ENCODE measurements at places on chromosomes 7 and 10.

GRCh38 chr7:92944633-92945032 is 108.3 kb upstream of the CDK6 start:
- H3K36me3 ChIP-seq: peaks cover 8% of the 10 kb centered on the region
- H3K4me3 ChIP-seq: no peak overlapping the region
- no peak overlapping the region for H3K27ac ChIP-seq
- H3K4me1 ChIP-seq: peaks cover 13% of the 10 kb centered on the region
- DNase-seq: no peak
- peaks cover 7% of the 10 kb centered on the region for H3K27me3 ChIP-seq

DNA sequence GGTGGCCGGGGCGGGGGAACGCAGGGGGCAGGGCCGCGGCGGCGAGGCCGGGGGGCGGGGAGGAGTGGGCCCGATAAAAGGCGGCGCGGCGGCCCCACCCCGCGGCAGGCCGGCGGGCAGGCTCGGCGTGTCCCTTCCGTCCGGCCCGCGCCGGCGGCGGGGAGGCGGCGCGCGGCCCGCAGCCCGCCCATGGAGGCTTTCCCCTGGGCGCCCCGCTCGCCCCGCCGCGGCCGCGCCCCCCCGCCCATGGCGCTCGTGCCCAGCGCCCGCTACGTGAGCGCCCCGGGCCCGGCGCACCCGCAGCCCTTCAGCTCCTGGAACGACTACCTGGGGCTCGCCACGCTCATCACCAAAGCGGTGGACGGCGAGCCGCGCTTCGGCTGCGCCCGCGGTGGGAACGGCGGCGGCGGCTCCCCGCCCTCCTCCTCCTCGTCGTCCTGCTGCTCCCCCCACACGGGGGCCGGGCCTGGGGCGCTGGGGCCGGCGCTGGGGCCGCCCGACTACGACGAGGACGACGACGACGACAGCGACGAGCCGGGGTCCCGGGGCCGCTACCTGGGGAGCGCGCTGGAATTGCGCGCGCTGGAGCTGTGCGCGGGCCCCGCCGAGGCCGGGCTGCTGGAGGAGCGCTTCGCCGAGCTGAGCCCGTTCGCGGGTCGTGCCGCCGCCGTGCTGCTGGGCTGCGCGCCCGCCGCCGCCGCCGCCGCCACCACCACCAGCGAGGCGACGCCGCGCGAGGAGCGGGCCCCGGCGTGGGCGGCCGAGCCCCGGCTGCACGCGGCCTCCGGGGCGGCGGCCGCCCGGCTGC is at the start of gene NANOS1:
TSS of gene NANOS1 (plus strand) at position 102 of the 808 bp plus-strand sequence. CDS start at position 190, 88 bp downstream.
- H3K4me3 ChIP-seq: peak within 1 kb of the TSS; percentile 48
- DNase-seq: peak; percentile 45
- no peak within 1 kb of the TSS for H3K27ac ChIP-seq
- no peaks in the 10 kb centered on the region for H3K27me3 ChIP-seq
- peaks cover 16% of the 10 kb centered on the region for H3K4me1 ChIP-seq

- no peak overlapping the region for H3K4me3 ChIP-seq
- H3K36me3 ChIP-seq: no peaks in the 10 kb centered on the region
- DNase-seq: no peak
- H3K27me3 ChIP-seq: no peaks in the 10 kb centered on the region
- H3K27ac ChIP-seq: no peak overlapping the region
Observed at GRCh38 chr7:22238354-22239311, 118.3 kb downstream of the RAPGEF5 start.

DNA sequence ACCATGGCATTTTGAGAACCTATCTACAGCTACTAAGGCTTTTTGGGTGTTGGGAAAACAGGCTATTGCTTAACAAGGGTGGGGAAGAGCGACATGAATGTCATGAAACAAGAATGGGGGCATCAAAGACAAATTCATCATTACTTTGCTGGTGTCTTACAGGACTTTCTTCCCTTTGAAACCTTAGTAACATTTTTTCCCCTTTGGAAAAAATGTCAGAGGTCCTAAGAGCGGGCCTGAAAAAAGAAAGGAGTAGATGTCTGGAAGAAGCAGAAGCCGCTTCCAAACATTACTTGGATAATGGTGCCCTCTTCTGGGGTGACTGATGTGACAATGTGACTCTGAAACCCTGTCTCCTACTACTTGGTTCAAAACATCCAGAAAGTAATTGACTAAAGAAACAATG is 3.8 kb upstream of the DDX50 start:
- no peak overlapping the region for H3K27ac ChIP-seq
- peaks cover 7% of the 10 kb centered on the region for H3K36me3 ChIP-seq
- H3K27me3 ChIP-seq: peaks cover 4% of the 10 kb centered on the region
- peaks cover 18% of the 10 kb centered on the region for H3K4me1 ChIP-seq
- H3K4me3 ChIP-seq: no peak overlapping the region

GRCh38 chr10:69348816-69349541 is 67.7 kb downstream of the TACR2 start:
- peaks cover 81% of the 10 kb centered on the region for H3K4me1 ChIP-seq
- H3K4me3 ChIP-seq: no peak overlapping the region
- H3K36me3 ChIP-seq: peaks cover 75% of the 10 kb centered on the region
- peak overlapping the region; percentile 56 for H3K27ac ChIP-seq

DNA sequence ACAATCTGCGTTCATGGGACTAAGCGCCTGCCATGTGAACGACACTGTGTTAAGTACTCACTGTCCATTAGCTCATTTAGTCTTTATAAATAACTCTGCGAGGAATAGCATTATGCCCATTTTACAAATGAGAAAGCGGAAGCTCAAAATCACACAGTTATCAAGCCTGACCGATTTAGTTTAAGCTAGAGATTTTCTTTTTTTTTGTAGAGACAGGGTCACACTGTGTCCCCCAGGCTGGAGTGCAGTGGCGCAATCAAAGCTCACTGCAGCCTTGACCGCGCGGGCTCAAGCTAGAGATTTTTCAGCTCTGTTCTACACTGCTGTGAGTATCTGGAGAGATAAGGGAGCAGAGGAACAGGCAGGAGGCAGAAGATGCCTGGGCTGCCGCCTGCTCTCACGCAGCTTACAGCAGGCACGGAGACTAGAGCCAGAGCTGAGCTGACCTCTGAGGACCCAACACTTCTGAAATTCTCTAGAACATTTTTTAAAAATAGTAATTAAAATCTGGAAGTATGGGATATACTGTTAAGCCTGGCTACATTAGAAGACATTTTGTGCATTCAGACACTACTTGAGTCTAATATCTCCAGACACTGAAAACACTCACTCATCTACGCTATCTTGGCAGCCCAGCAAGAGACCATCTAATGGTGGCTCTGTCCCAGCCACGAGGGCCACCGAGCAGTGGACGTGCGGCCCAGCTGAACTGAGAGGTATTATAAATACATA is 38.7 kb downstream of the GNA12 start:
- H3K4me3 ChIP-seq: no peak overlapping the region
- H3K27ac ChIP-seq: no peak overlapping the region
- no peak for DNase-seq
- peaks cover 40% of the 10 kb centered on the region for H3K4me1 ChIP-seq

- no peak for DNase-seq
- H3K4me1 ChIP-seq: no peaks in the 10 kb centered on the region
- H3K4me3 ChIP-seq: no peak overlapping the region
- no peaks in the 10 kb centered on the region for H3K36me3 ChIP-seq
- no peak overlapping the region for H3K27ac ChIP-seq
- peaks cover 10% of the 10 kb centered on the region for H3K27me3 ChIP-seq
Observed at GRCh38 chr10:64010711-64011110, 489.5 kb downstream of the REEP3 start.

DNA sequence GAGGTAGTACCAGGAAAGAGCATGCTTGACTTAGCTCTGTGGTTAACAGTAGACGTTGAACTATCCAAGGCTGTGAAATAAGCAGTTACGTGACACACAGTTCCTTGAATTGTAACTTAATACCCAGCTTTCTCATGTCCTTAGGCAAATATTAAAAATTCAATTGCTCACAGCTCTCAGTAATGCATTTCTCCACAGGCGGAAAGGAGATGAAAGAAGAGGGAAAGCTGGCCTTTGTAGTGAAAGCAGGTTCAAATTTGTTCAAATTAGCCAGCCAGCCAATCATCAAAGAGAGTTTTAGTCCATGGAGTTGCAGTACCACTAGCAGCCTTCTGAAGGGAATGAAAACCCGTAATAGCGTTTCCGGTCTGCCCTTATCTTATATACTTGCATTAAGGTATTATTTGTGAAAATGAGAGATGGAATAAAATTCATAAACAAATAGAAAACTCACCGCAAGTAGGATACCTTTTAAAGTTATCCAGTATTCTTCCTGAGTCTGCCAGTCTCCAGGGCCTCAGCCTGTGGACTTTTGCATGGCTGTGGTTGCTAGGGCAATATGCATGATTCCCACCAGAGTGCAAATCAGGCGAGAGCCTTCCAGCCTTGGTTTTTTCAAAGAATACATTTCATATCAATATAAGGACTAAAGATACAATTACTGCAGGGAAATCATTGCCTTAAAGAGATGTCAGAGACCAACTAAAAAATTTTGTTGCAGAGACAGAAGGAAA is 795.5 kb downstream of the TNS3 start:
- no peaks in the 10 kb centered on the region for H3K4me1 ChIP-seq
- no peaks in the 10 kb centered on the region for H3K36me3 ChIP-seq
- H3K27ac ChIP-seq: no peak overlapping the region
- H3K4me3 ChIP-seq: no peak overlapping the region
- H3K27me3 ChIP-seq: no peaks in the 10 kb centered on the region
- no peak for DNase-seq

GRCh38 chr7:28587211-28587610 is 174.9 kb downstream of the CREB5 start:
- no peaks in the 10 kb centered on the region for H3K4me1 ChIP-seq
- no peak overlapping the region for H3K27ac ChIP-seq
- no peaks in the 10 kb centered on the region for H3K36me3 ChIP-seq
- H3K27me3 ChIP-seq: peaks cover 3% of the 10 kb centered on the region
- no peak for DNase-seq

GRCh38 chr10:17112566-17112965 is 17.0 kb downstream of the CUBN start:
- no peak overlapping the region for H3K27ac ChIP-seq
- no peaks in the 10 kb centered on the region for H3K36me3 ChIP-seq
- H3K27me3 ChIP-seq: no peaks in the 10 kb centered on the region
- no peak for DNase-seq
- no peak overlapping the region for H3K4me3 ChIP-seq
